Stimulated activated CD4-positive, alpha-beta T cell treated with anti-CD3 and anti-CD28 coated beads, Interleukin-2, amount 100 ng/mL, for 24 hours (primary cell): ENCODE measurements at places on chromosomes 5 and 9.

- no peak for DNase-seq
Observed at GRCh38 chr5:107476783-107477182, 194.0 kb downstream of the EFNA5 start.

- no peak for DNase-seq
Observed at GRCh38 chr9:107954312-107954711, 464.7 kb upstream of the KLF4 start.

GRCh38 chr5:16521521-16522483 lies 56.2 kb upstream of the ZNF622 start:
- DNase-seq = no peak

GRCh38 chr9:15264918-15265317 lies 42.1 kb downstream of the TTC39B start:
- DNase-seq = no peak

- no peak for DNase-seq
Observed at GRCh38 chr9:106886111-106887046, 23.4 kb downstream of the ZNF462 start.

DNA sequence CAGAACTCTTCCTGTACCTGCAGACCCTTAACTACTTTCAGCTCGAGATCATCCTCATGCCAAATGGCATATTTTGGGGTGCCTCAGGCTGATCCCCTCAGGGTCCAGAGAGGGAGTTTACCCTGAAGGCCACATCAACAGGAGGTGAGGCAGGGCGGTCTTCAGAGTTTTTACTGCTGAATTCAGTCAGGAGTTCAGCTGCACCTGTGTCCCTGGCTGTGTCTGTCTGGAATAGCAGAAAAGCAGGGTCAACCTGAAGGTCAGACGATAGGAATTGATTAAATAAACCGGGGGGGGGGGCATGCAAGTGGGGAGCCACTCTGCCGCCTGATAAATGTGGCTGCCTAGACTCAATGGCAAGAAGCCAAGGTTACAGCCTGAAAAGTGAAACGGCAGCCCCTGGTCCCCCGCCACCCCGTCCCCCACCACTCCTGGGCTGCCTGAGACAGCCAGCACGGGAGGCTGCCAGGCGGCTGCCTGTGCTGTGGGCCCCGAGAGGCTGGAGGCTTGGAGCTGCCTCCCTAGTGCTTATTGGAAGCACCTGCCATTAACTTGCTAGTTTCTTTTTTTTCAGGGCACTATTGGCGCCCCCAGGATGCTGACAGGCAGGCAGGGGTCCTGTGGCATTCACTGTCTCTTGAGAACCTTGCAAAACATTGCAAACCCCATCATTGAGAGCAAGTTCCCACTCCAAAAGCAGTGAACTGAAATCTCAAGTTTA lies 182.7 kb upstream of the PPP1R26 start:
- no peak for DNase-seq

GRCh38 chr9:133948561-133949485 lies 43.3 kb downstream of the VAV2 start:
- no peak for DNase-seq

- no peak for DNase-seq
Observed at GRCh38 chr5:169299663-169300467, 1.1 kb downstream of the SLIT3 start.

DNA sequence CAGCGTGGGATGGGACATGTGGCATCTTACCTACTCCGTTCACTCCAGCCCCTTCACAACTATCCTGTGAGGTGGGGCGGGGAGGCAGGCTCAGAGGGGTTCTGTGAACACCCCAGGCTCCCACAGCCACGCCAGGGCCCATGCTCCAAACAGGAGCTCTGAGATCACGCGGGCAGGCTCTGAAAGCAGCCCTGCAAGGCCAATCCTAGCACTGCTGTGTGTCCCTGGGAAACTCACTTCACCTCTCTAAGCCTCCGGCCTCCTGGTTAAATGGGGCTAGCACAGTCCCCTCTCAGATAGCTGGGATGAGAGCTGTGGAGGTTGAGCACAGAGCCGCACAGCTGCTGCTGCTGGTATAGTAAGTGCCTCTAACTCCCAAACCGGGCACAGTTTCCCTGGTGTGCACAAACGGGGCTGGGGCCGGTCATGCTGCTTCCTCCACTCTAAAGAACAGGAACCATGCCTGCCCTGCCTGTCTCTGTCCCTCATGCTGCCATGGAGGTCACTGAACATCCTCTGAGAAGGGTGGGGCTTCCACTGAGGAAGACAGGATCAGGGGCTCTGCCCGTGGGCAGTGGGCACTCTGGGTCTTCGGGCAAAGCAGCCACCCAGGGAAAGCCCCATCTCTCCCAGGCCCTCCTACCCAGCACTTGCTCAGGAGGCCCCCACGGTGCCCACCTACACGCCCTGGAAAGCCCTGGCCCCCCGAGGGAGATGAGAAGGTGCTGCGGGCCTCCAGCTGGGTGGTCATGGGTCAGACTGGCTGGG lies 13.0 kb upstream of the ASS1 start:
- no peak for DNase-seq

GRCh38 chr9:85064811-85065371 lies 395.4 kb downstream of the NTRK2 start:
- no peak for DNase-seq

- no peak for DNase-seq
Observed at GRCh38 chr5:86679949-86680348, 62.2 kb downstream of the COX7C start.

DNA sequence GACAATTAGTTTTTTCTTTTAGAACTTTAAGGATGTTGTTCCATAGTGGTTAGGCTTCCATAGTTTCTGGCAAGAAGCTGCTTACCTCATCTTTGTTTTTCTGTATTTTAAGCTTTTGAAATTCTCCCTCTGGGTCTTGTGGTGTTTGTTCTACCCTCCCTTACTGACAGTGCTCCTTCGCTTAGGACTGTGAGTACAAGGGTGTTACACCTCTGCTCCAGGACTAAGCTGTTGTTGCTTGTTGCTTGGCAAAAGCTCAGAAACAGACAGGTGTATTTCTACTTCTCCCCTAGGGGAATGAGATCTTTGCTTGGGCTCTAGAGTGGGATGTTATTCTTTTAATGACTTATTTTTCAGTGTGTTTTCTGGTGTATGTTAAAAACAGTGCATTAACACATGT lies 225.2 kb downstream of the WDR70 start:
- DNase-seq = no peak

DNA sequence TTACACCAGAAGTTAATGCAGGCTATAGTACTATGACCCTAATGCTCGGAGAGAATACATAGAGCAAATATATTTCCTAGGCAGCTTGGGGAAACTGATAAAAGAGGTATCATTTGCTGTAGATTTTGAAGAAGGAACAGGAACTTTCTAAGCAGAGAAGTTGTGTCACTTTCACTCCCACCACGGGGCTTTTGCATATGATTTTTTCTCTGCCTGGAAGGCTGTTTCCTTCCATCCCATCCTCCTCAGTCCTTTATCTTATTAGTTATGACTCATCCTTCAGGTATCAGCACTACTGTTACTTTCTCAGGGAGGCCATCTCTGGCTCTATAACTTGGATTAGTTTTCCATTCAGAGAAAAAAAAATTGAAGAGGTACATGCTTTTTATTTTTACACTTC lies 2006.1 kb upstream of the WWC1 start:
- DNase-seq = no peak

DNA sequence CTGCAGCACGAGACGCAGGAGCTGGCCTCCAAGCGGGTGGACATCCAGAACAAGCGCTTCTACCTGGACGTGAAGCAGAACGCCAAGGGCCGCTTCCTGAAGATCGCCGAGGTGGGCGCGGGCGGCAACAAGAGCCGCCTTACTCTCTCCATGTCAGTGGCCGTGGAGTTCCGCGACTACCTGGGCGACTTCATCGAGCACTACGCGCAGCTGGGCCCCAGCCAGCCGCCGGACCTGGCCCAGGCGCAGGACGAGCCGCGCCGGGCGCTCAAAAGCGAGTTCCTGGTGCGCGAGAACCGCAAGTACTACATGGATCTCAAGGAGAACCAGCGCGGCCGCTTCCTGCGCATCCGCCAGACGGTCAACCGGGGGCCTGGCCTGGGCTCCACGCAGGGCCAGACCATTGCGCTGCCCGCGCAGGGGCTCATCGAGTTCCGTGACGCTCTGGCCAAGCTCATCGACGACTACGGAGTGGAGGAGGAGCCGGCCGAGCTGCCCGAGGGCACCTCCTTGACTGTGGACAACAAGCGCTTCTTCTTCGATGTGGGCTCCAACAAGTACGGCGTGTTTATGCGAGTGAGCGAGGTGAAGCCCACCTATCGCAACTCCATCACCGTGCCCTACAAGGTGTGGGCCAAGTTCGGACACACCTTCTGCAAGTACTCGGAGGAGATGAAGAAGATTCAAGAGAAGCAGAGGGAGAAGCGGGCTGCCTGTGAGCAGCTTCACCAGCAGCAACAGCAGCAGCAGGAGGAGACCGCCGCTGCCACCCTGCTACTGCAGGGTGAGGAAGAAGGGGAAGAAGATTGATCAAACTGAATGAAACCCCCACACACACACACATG lies 654 bp downstream of the PURA start:
- DNase-seq = peak; percentile 42

DNA sequence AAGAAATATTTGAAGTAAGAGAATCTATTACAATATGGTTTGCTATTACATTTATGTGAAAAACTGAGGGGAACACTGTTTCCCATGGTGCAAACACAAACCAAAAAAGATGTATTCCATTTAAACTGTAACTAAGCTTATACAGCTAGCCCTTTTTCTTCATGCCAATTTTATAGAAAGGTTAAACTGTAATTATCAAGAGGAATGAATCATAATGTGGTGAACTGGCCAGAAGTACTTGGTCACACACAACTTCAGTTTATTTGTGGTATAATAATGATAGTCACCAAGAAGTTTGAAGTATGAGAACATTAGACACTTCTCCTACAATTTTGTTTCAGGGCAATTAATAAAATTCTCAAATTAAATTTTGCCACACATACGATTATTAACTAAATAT lies 177.9 kb downstream of the XRCC4 start:
- DNase-seq = no peak

DNA sequence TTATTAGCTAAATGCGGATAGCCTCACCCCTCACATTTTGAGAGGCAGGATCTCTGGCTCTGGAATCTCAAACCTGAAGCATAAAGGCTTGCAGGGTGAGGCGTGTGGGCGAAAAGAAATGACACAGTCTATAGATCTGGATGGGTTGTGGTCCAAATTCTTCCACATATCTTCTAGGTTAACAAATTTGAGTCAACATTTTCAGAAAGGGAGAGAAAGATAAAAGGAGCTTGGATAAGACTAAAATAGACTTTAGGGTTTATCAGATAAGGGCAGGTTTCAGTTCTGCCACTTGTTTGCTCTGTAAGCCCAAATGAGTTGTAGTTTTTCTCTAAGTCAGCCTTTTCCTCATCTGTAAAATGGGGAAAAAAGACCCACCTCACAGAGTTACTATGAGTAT lies 220.9 kb downstream of the TRIM32 start:
- DNase-seq = no peak

- DNase-seq = no peak
Observed at GRCh38 chr5:132065951-132066701, 5.7 kb downstream of the IL3 start.

DNA sequence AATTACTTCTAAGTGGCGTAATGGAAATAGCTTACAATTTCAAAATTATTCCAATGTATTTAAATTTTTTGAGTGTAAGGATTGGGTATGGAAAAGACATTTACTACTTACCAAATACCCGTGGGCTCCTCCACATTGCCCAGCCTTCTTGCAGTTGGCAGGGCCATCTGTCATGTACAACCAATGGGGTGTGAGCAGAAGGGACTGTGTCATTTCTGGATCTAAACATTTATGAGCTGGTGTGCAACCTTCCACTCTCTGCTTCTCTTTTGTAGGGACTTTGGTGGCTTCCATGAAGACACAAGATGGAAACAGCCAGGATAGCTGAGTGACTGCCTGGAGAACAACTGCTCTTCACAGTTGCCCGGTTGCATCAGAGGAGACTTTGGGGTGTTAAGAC lies 40.8 kb downstream of the FRMD3 start:
- no peak for DNase-seq

GRCh38 chr9:79043916-79044315 lies 527.8 kb upstream of the TLE4 start:
- no peak for DNase-seq

DNA sequence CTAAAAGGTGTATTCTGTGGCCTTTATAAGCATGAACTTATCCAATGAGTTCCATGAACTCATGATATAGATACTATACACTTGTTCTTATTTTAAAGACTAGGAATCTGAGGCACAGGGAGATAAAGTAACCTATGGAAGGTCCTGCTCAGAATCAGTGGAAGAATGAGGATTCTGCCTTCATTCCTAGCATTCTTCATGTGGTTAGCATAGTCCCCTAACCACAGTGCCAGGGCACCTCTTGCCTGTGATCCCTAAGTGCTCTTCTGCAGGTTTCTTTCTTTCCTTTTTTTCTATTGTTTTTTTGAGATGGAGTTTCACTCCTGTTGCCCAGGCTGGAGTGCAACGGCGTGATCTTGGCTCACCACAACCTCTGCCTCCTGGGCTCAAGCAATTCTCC lies 174.1 kb downstream of the C9orf152 start:
- DNase-seq = no peak

DNA sequence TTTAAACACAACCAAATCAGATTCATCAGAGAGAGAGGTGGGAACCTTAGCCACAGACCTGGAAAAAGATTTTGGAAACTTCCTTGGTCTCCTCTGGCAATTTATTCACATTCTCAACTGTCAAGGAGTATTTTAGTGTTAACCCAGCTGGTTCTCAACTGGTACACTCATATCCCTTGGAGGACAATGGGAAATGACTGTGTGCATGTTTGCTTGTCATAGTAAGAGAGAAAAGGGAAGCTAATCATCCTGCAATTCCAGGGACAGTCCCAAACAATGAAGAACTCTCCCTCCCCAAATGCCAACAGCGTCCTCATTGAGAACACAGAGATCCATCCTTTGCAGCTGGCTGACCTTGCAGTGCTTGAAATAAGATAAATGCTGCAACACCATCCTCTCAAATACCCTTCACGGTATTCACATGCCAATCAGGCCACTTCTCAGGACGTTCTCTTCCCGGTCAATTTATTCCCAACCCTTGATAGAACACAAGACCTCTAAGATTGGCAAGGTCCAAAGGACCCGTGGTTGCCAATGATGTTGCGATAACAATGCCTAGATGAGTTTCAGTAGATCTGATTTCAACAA lies 75.5 kb downstream of the EPB41L4B start:
- no peak for DNase-seq

- no peak for DNase-seq
Observed at GRCh38 chr5:140148508-140148907, 22.8 kb downstream of the IGIP start.
